NCI-H2107 (cell line): ENCODE measurements at places on chromosomes 3 and 15.

DNA sequence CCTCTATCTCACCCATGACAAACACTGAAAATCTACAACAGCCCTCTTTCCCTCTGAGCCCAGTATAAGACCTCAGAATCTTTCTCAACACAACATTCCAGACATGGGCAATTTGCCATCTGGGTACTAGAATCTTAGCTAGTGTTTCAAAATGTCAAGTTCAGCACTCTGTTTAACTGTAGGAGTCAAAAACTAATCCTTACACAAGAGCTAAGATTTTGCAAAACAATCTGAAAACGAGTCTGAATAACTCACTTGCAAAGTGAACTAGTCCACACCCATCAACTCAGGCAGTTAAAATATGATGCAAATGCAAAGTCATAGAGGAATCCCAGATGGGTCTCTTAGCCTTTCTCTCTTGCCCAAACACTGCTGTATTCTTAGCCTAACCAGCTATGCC, 67.8 kb downstream of the GPR176 start:
- no peak for DNase-seq

DNA sequence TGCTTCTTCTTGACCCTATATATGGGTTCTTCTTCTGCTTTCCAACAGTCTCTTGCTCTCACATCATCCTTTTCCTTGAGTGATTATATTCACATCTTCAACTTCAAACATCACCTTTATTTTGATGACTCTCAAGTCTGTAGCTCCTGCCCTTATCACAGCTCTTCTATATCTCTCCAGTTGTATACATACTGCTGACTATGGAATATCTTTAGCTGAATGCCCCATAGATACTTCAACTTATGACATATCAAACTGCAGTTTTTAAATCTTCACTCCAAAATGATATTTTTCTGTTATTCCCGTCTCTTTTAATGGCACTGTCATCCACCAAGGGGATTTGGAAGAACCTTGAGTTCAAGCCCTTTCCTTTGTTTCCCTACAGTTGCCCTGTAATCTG, 139.1 kb downstream of the ZBTB20 start:
- DNase-seq = no peak

DNA sequence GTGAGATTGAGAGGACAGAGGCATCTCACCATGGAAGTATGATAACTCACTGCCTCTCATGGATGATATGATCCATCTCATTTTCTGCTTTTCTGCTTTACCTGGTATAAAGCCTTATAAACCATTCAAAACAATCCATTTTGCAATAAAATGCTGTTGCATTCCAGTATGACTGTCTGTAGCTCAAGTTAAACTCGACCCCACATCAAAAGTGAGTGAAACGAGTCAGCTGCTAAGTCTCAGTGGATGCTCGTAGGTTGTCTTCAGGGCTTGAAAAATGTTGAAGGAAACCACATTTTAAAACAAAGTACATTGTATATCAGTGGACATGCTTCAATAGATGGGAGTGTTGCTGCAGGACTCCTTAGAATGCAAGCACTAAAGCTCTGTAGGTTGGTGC, 839.0 kb downstream of the TUSC7 start:
- no peak for DNase-seq

GRCh38 chr3:56799251-56799882, 2.4 kb downstream of the ARHGEF3 start:
- DNase-seq = no peak

- DNase-seq = no peak
Observed at GRCh38 chr3:171404376-171404967, 55.7 kb downstream of the TNIK start.

DNA sequence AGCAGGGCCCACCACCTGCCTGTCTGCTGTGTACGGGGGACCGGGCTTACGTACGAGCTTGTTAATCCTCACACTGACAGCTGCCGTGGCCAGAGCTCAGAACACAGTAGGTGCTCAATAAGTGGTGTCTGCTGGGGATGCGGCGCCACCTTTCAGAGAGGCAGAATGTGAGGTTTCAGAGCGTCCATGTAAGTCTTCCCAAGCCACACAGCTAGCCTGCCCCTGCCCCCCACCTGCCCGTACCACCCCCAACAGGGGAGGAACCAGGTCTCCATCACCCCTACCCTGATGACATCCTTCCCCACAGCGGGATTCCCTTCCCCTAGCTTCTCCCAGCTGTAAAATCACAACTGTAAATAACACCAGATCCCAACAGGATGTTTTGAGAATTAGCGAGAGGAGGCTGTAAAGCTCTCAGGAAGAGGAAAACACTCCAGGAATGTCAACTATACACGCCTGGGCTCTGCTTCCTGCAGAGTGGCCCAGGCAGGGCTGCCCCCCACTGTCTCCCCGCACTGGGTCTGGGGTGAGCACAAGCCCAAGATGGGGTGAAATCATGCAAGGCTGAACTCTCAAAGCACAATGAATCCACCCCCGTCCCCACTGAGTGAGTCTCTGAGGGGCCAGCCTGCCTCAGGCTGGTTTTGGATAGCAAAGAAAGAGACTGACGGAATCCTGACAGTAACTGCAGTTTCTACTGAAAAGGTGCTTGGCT, 250.1 kb upstream of the LYSMD4 start:
- no peak for DNase-seq

DNA sequence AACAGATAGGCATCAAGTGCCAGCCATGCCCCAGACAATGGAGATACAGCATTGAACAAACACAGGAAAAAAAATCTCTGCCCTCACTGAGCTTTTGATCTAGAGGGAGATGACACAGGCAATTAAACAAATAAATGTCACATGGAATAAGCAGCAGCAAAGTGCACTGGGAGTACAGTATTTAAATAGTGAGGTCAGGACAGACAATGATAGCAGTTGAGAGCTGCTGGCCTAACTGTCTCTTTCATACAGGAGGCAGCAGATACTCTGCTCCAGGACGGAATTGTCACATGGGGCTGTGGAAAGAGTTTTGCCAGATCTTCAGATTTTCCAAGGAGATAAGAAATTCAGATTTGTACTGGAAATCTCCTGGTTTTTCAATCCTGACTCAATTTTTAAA, 241.3 kb downstream of the THRB start:
- no peak for DNase-seq

- DNase-seq = no peak
Observed at GRCh38 chr3:133836497-133837158, 31.0 kb downstream of the SRPRB start.

DNA sequence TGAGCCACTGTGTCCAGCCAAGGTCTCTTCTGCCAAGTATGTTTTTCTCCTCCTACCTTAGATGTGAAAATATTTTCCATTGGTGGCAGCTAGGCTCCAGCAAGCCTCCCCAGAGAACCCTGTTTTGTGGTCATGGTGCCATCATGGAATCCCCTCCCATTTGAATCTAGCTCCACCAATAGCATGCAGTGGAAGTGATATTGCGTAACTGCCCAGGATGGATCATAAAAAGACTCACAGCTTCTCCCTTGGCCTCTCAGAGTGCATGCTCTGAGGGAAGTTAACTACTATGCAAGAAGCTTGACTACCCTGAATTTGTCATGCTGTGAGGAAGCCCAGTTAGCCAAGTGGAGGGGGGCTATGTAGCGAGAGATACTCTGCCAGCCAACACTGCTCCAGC, 27.5 kb downstream of the CRYGS start:
- no peak for DNase-seq

DNA sequence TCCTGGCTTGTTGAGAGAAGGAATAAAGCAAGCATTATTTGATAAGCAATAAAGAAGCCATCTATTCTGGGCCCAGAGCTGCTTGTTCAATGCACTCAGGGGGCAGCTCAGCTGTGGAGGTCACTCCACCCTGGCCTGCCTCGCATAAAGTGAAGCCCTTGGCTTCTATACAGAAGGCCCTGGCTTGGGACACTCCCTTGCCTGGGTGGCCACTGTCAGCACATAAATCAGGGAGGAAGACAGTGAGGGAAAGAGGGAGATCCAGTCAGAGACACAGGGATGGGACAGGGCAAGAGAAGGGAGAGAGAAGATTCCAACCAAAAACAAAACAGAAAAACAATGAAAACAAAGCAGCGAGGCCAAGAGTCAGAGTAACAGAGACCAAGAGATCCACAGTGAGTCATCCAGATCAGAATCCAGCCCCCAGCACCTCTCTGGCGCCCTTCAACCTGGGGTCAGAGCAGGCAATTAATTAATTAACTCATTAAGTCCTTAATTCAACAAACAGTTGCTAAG, 11.8 kb downstream of the INSYN1 start:
- DNase-seq = no peak

- no peak for DNase-seq
Observed at GRCh38 chr3:34237946-34238345, 439.5 kb downstream of the PDCD6IP start.

- DNase-seq = no peak
Observed at GRCh38 chr15:100252359-100252758, 89.4 kb downstream of the ADAMTS17 start.

DNA sequence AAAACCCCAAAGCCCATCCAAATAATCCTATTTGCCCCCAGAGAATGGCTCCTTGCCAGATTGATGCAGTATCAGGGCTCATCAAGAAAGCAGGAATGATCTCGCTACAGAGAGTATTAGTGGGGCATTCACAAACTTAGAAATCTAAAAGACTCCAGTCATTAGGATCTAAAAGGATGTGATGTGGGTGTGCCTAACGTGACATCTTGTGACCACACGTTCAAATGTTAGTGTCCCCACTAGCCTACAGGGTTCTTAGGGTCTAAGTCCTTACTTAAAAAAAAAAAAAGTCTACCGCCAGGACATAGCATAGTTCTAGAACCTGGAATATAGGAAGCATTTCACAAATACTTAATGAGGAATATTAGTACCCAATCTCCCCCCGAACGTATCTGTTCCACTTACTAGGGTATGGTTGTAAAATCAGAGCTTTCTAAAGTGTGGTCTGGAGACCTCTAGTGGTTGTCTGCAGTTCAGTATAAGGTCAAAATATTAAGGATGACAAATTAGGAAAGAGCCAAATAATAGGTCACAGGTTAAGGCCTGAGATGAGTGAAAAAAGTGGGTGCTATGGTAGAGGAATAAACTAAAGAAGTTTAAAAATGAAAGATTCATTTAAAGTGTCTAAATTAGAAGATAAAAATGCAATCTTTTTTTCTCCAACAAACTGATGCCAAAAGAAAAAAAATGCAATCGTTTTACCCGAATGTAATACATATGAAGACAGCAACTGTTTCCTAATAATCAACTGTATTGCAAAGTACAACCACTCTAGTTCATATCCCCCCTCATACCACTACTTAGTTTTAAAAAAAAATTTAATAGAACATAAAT, 4.2 kb upstream of the CHRM5 start:
- DNase-seq = no peak

DNA sequence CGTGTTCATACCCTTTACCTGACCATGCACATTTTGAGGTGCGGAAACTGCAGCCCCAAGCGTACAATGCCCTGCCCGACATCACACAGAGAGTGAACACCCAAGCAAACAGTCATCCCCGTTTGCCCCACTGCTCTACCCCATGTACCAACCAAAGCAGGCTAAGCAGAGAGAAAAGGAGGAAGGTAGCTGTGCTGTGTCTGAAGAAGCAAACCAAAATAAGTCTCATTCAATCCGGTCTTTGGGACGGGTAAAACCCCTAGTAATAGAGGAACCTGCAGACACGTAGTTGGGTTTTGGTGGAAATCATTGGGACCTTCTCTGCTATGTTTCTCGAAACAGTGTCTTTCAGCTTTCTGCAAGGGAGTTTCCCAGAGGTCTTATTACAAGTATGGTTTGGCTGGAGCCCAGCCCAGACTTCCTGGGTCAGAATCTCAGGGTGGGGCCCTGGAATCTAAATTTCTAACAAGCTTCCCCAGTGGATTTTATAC, 164.6 kb upstream of the HES1 start:
- DNase-seq = no peak

DNA sequence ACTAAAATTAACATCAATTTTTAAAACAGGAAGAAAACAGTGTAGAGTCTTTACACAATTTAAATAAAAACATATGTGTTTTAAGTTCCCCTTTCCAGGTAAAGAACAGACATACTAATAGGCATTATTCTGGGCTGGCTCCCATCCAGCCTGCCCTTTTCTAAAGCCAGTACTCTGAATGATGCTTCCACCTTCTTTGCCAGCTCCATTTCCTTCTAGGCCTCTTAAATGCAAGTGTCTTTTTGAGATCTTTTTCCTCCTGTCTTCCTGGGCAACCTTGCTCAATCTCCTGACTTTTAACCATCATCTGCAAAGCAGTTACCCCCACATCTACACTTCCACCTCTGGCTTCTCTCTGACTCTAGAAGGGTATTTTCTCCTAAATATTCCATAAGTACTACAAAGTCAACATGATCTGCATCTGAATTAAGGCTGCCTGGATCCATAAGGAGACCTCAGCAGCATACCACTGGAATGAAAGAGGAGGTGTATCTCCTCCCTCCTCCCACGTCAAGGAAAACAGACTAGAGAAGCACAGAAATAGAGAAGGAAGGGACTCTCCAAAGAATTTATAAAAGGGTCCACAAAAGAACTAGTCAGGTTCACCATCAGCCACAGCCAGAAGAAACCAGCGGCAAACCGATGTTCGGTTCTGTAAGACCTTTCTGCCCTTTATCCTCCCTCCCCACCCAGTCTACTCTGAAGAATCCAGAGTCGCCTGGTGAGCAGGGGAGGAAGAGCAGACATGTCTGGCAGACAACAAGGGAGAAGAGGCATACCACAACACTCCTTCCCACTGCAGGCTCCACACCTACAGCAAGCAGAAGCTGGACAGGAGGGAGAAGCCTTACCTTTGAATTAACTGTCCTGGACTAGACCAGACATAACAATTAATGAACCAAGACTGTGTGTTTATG, 47.1 kb downstream of the GOLIM4 start:
- no peak for DNase-seq

DNA sequence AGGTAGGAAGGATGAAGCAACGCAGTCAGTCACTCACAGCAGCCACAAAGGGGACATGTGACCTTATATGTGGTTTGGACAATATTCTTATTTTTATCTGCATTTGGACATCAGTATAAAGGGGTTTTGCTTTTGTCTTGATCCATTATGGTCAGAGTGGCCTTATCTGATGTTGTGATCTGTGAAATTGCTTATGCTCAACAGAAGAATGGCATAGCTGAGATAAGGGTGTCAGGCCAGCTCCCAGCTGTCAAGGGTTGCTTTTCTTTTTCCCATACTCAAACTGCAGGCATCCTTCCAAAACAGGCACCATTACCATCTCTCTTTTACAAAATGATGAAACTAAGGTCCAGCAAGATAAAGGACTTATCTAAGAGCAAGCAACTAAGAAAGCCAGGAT, 28.1 kb downstream of the DCLK3 start:
- DNase-seq = no peak

GRCh38 chr3:146133441-146133840, 27.5 kb downstream of the PLOD2 start:
- no peak for DNase-seq

DNA sequence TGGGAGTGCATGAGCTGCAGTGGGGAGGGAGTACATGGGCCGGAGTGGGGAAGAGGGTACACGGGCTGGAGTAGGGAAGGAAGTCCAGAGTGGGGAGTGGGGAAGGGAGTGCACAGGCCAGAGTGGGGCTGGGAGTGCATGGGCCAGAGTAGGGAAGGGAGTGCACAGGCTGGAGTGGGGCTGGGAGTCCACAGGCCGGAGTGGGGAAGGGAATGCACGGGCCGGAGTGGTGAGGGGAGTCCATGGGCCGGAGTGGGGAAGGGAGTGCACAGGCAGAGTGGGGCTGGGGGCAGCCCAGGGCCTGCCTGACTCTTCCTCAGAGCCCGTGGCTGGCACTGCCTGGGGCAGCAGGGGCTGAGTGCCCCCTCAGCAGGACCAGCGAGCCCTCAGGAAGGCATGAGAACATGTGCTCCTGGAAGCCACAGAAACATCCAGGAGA, 40.7 kb downstream of the KLF15 start:
- no peak for DNase-seq

- DNase-seq = no peak
Observed at GRCh38 chr15:64686130-64686735, 89.2 kb downstream of the RBPMS2 start.

GRCh38 chr3:10977892-10978510, 14.5 kb upstream of the SLC6A1 start:
- no peak for DNase-seq
